ENCODE measurements at places on chromosomes 7 and 10.

DNA sequence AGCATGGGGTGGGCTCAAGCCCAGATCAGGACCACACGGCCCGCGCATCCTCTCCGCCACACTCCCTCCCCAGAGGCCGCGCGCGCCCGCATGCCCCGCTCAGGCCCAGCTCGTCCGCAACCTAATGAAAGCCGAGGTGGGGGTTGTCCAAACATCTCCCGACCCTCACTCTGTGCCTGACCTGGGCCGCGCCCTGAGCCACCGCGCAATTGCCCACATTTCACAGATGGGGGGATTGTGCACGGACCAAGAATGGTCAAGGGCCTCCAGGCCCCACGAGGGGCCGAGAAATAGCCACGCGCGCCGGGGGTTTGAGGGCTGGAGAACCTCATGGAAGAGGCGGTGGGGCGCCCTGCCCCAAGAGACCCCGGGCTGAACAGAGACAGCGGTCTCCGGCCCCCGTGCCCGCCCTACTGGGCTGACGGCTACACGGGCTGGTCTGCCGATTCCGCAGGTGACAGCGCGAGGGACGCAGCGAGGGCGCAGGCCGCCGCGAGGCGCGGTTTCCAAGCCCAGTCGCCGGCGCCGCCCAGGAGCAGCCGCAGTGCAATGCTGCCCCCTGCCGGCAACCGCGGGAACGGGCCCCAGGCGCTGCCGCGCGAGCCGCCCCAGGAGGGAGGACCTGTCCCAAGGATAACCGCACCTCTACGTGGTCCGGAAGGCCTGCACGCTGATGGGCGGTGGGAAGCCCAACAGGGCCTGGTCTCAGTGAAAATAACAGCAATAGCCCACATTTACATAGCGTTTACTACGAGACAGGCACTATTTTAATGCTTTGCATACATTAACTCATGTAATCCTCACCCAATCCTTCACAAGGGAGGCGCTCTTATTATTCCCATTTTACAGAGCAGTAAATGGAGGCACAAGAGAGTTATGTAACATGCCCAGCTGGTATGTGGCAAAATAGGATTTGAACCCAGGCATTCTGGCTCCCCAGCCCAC lies 10.5 kb upstream of the GRID1 start:
- peak; percentile 78 for DNase-seq

DNA sequence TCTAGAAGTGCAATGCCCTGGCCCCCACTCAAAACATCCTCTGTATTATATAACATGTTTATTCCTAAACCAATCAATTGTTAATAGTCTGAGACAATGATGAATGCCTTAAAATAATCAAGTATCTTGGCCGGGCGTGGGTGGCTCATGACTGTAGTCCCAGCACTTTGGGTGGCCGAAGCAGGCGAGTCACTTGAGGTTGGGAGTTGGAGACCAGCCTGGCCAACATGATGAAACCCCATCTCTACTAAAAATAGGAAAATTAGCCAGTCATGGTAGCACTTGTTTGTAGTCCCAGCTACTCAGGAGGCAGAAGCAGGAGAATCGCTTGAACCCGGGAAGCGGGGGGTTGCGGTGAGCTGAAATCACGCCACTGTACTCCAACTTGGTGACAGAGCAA lies 29.4 kb upstream of the CACNA2D1 start:
- DNase-seq, result no peak

DNA sequence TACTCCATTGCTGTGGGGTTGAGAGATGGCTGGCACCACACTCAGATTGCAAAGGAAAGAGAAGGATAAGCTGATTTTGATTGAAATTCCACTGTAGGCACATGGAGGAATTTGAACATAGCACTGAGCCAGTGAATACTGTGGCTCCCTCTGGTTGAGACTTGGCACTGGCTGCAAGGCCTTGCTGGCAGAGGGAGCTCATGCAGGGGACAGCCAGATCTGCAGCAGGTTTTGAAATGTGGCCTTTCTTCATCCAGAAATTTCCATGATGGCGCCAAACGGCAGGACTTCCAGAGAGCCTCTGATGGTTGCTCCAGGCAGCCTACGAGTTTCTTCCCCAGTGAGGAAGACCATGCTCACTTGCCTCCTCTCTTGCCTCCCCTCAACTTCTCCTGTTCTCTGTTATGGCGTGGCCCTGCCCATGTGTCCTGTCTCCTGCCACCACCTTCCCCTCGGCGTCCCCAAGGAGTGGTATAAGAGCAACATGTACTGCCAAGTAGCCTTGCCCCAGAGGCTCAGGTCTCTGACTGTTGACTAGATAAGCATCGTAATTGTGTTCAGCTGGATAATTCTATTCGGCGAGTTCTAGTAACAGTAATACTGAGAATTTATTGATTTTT lies 265.6 kb downstream of the CCDC3 start:
- no peak for DNase-seq

GRCh38 chr7:21617513-21617912 lies 74.7 kb downstream of the DNAH11 start:
- DNase-seq, result no peak

- no peak for DNase-seq
These were observed 82.9 kb upstream of the SMNDC1 start for GRCh38 chr10:110387617-110387982.

DNA sequence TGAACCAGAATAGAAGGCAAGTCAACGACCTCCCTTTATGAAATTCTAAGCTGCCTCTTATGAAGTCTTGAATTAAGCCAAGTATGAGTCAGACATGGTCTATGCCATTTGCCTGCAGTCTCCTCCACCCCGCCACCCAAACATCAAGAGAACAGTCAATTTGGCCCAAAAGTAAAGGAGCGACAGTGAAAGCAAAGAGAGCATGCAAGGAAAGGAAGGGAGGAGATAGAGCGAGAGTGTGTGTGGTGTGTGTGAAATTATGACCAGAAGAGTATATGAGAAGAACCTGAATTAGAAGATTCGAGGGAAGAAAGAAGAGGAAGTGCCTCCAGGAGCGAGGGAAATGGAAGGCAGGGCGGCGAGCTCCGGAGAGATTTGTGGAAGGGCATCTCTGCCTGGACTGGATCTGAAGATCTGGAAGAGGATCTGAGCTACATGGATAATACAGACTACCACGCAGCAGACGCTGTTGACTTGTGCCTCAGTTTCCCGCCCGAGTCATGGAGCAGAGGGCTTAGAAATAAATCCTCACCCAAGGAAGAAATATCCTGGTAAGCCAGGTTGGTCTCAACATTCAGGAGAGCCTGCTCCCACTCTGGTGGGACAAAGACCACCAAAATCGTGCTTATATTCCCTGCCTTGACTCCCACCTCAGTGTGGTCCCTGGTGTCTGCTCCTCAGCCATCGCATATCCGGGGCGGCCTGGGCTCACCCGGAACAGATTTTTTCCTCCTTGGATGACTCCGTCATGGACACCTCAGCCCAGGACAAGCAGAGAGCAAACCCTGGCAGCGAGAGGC lies 459 bp downstream of the ZDHHC6 start:
- peak; percentile 54 for DNase-seq

DNA sequence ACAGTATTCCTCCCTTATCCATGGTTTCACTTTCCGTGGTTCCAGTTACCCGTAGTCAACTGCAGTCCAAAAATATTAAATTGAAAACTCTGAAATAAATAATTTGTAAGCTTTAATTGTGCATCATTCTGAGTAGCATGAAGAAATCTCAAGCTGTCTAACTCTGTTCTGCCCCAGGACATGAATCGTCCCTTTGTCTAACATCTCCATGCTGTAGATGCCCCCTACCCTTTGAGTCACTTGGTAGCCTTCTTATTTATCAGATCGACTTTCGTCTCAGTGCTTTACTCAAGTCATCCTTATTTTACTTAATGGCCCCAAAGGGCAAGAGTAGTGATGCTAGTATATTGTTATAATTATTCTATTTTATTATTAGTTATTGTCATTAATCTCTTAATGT lies 41.8 kb downstream of the CPED1 start:
- no peak for DNase-seq

DNA sequence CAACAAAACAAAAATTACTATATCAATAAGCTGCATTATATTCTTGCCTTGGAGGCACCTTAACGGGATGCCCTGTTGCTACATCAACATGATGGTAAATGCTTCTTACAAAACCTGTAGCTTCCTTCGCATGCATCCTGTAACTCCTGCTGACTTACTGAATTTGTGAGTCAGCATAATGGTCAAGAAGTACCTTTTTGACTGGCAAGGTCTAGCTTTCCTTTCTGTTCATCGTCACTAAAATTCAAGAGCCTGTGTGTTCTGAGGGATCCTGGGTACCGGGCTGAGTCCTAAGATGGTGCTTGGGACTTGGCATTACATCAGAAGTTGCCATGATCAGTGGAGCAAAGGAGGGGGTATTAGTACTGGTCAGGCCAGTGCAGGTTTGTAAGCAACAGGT lies 4.9 kb downstream of the PFKFB3 start:
- no peak for DNase-seq

GRCh38 chr7:151273651-151274390 lies 25.3 kb upstream of the SMARCD3 start:
- no peak for DNase-seq

DNA sequence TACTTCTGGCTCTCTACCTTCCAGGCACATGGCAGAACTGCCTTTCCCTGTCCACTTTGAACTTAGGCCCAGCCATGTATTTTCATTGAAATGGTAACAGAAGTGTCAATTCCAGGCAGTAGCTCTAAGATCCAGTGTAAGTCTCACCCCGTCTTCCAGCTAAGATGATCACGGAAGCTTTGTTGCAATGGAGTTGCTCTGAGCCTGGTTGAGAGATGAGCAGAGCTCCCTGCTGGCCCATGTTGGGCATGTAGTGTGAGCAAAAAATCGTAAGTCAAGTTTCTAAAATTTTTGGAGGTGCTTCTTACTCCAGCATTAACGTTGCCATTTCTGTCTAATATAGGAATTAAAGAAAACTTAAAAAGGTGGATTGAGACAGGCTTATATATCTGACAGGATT lies 274.4 kb downstream of the IPMK start:
- DNase-seq, result no peak

- DNase-seq, result no peak
These were observed 419.2 kb downstream of the GLRX3 start for GRCh38 chr10:130555411-130555750.
